Kidney epithelial cell (primary cell): ENCODE measurements at places on chromosomes 1 and 21.
A peak's percentile ranks its signal among the peaks of the same experiment; 100 is the strongest.

DNA sequence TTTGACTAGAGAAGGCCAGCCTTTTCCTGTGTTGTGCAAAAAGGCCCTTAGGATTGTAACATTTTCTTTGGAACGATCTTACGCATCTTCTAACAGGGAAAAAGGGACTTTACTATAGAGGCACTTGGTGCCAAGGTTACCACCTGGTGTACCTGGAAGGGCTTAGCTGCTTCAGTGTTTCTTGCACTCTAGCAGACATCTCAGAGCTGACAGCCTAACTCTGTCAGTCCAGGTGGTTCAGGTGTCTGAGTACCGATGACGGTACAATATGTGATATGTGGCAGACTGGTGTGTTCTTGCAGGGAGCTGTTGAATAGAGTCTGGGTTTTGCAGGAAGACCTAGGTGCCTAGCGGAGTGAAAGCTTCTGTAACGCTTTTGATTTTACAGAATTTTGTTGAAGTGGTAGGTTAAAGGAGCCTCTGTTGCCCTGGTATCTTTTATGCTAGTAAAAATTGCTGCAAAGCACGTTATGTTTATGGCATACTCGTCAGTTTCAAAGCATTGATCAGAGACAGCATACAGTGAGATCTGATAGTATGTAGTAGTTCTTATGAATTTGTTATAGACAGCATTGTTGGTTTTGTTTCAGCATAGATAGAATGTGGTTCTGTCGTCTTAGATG, 1.4 kb downstream of the MAGI3 start:
- no peak for DNase-seq

GRCh38 chr1:94084547-94084946, 36.4 kb downstream of the ABCA4 start:
- DNase-seq = no peak

DNA sequence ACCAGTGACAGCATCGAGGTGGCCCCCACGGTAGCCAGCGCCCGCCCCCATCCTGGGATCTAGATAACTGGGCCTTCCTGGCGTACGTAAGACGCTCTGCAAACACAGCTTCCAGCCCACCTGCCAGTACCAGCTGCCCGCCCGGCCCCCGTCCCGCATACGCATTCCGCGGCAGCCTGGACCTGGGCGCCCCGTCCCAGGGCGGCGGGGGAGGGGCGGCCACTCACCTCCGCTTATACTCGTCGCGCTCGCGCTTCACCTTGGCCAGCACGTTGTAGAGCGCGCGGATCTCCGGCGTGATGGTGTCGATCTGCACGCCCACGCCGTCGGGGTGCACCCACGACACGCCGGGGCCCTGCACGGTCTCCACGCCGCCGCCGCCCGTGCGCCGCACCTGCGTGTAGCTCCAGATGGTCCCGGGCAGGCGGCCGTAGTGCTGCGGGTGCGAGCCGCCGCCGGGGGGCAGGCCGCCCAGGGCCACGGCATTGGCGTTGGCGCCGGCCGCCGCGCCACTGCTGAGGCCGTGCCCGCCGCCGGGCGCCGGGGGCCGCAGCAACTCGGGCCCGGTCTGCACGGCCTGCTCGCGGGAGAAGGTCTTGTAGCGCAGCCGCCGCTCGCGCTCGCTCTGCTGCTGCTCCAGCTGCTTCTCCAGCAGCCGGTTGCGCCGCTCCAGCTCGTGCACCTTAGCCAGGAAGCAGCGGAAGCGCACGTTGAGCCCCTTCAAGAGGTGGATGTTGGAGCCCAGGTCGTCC, 859 bp downstream of the IFFO2 start:
- no peak for DNase-seq

DNA sequence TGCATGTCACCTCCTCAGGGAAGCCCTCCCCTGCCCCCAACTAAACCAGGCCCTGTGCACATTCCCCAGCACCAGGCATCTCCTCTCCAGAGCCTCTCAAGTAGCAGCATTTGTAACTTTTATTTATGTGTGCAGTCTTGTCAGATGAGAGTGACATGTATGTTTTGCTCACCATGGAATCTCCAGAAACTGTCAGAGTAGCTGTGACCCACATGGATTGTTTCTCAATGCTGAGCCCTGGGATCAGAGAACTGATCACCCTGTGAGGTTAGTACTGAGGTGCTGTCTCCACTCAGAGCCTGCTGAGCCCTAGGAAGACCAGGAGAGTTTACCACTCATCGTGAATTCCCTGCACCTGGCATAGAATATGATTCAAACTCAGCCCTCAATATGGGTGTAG, 190.9 kb upstream of the EDN2 start:
- DNase-seq = no peak

DNA sequence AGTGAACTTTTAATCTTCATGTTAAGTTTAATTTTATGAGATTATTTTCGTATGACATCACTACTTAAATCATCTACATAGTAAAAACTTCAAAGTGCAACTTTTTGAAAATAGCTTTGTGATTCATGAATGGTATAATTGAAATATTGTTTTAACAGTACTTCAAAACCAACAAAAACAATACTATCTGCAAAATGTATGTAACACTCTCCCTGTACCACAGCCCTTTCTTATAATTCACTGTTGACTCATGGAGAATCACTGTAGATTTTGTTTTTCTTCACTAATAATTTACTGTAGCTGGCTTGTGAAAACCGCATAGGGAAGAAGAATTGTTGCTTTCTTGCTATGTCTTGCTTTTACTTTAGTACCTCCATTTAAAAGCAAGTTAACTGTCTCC, 301.4 kb upstream of the ADAMTS5 start:
- DNase-seq = peak; percentile 54

DNA sequence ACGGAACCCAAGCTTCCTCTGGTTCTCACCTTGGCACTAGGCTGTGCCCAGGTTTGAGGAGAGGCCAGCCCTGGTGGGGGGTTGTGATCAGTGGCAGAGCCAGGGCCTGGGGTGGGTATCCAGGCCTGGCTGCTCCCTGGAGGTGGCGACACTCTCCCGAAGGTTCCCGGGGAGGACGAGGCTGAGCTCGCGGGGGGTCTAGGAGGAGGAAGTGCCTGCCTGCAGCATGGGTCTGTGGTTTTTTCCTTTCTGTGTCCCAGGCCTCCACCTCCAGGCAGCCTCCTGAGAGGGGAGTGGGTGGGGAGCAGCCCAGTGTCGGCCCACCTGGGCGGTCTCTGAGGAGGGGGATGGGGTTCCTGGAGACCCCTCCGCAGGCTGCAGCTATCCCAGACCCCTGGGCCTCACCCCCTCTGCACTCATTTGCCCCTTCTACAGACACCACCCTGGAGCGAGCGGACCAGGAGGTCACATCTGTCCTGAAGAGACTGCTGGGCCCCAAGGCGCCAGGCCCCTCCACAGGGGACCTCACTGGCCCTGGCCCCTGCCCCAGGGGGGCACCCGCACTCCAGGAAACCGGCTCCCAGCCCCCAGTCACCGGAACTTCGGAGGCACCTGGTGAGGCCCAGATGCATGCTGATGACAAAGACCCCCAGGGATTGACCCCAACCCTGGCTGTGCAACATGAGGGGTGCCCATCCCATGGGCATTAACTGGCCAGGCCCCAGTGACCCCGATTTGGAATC, 44.3 kb downstream of the TRIM11 start:
- DNase-seq = no peak

- DNase-seq = no peak
These were observed 35.4 kb downstream of the FAAP20 start for GRCh38 chr1:2159124-2159523.

- DNase-seq = peak; percentile 9
These were observed 250.5 kb upstream of the PKN2 start for GRCh38 chr1:88433556-88433955.

DNA sequence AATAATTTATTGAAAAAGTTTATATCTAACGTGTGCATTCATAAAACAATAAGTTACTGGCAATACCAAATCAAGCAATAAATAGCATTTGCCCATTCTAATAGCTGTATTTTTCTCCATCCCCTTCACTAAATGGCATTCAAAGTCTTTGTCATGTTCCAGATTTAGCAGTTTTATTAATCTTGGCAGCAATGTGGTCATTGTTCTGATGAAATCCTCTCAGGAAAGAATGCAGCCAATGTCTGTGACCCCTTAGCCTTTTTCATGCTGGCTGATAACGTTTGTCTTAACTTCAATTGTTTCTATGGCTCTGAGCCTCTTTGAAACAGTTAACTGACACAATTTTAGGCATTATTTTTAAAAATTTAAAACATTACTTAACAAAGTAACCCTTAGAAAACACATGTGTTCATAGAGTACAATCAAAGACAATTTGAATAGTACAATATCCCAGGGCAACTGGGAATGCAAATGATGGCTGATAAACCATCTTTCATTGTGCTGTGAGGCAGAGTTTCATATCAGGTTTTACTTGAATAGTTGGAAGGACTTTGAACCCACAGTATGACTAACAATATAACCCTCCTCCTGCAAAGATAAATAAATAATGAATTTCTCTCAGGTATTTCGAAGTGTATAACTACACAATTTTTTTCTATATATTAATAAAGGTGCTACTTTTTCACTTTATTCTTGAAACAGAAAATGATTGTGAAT, 217.5 kb downstream of the LRRIQ3 start:
- DNase-seq = no peak
